ENCODE measurements at places on chromosomes 16 and 17.

DNA sequence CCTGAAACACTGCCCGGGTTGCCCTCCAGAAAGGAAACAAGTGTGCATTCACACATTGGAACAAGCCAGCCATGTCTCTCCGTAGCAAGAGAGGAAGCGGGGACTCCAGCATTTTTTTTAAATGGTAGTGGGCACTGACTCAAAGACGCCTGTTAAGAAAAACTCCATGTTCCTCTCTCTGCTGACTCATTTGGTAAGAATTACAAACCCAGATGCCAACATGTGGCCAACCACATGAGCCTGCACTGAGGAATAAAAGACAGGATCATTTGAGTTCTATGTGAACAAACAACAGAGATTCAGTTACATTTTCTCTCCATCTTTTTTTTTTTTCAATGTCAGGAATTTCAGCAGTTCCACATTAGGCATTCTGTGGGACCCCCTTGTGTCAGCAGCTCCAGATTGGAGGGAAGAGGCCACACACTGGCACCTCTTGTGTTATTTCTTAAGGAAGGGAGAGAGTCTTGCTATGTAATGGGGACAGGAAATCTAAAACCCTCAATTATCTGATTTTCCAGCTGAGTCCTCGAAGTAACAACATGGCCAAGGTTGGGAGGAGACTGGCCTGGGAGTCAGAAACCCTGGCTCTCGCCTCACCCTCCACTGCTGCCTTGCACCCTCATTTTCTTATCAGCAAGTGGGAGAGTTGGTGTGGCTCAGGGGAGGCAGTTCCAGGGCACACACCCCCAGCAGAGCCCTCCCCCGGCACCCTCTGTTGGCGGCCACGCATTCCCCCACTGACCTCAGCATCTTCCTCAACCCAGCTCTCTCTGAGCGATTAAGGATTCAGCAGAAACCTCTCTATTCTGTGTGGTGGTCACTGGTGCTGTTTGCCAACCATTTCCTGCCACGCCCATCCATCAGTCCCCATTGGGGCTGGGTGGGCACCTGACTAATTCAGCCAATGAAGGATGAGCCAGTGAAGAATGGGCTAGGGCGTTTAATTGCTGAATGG lies 173.0 kb downstream of the FOXL1 start:
- no peak for DNase-seq

DNA sequence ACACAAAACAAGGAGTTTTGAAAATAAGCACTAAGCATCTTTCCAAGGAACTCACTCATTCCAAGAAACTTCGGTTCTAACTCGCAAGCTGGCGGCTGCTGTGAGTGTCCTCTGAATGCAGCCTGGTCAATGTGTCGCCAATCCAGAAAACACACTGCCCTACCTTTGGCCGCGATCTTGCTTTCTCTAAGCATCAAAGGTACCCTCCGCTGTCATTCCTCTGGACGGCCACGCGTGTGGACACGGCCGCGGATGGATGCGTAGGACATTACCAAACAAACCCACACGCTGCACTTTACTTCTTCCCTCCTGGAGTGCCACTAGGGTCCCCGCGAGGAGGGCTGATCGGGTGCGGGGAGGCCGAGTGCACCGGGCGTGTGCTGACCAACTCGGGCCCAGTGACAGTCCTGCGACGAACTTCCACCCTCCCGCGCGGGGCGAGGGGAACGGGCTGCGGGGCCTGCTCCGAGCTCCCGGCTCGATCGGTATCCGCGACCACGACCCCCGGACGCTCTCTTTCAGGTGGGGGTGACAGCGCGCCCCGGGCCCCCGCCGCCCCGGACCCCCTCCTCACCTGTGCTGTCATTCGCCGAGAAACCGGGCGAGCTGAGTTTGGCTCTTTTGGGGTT lies 1.1 kb downstream of the CREBBP start:
- no peak for DNase-seq

- DNase-seq: no peak
Observed at GRCh38 chr16:58198022-58198683, at the start of gene CSNK2A2. Gene CSNK2A2 (minus strand): TSS chr16:58198106. CDS start chr16:58197736, 370 bp downstream.

- DNase-seq: no peak
Observed at GRCh38 chr17:17480593-17481148, 3.9 kb downstream of the MED9 start.

GRCh38 chr16:3150346-3151218 lies 15.8 kb downstream of the ZNF213 start:
- no peak for DNase-seq

DNA sequence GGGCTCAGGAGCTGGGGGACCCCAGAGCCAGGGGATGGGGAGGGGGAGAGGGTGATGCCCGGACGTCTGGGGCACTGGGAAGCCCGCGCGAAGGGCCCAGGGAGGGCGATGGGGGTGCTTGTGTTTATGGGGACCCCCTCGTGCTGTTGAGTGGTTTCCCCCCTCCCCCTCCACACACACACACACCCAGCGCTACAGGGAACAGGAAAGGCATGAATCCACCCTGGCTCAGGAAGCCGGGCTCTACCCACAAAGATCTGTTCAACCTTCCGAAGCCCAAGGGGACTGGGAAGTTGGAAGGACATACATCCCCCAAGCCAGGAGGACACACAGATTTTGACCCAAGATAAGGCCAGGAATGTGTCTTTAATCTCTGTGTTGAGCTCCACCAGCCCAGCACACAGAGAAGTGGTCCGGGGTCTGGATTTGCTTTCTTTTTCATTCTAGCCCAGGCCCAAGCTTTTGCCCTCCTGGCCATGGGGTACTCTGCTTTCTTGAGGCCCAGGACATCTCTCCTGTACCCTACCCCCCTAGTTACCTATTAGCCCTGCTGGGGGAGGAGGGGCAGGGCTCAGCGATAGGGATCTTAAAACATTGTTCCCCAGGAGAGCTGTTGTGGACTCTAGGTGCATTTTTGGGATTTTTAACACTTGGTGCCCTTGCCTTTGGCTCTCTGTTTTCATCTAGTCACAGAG lies 1.2 kb downstream of the UBALD2 start:
- no peak for DNase-seq

DNA sequence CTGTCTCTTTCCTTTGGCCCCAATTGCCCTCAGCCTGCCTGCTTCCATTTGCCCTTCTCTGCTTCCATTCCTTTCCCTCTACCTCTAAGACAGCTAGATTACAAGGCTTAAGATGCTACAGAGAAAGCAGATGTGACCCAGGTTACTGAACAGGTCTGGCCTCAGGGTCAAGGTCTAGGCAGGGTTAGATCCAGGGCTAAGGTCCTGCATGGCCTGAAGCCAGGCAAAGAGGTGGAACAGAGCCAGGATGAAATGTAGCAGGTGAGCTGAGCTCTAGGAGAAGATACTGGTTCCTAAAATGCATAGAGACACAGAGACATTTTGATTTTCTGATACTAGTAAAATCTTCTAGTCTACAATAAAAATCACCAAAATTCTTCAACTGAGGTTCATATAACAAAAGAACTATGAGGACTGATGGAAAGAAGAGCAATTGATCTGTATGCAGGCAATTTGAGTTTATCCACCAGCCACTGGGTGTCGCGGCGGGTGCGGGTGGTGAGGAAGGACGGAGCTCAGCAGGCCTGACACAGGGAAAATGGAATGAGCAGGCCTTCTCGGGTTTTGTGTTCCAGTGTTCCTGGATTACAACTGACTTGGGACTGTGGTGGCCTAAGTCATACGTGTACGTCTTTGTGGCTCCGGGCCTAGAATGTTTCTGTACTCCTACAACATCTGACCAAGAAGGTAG lies 95.9 kb downstream of the MYH10 start:
- DNase-seq: no peak

DNA sequence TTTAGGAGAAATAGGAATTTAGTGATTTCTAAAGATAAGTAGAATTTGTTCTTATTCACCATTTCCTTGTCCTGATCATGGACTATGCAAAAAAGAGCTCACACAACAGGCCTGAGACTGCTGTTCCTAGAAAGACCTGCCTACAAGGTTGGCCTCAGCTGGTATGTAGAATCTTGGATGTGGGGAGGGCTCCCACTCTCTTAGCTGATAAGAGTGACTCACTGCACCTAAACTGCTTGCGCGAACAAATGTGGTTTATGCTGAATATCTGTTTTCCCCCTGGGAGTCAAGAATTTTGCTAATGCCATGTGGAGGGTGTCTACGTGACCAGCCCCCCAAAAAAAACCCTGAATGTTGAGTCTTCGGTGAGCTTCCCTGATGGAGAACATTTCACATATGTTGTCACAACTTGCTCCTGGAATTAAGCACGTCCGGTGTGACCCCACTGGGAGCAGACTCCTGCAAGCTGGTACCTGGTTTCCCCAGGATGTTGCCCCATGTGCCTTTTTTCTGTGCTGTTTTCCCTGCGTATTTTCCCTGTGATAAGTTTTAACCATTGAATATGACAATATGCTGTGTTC lies 68.8 kb upstream of the HSBP1 start:
- DNase-seq: no peak

- no peak for DNase-seq
Observed at GRCh38 chr16:46748775-46749705, 896 bp upstream of the MYLK3 start.

GRCh38 chr17:7561589-7562207 lies at the start of gene SENP3:
Gene SENP3 (plus strand): TSS chr17:7561919. CDS start chr17:7563077, 1,158 bp downstream.
- peak; percentile 29 for DNase-seq

- DNase-seq: no peak
Observed at GRCh38 chr17:48618256-48618896, 3.3 kb upstream of the HOXB8 start.

DNA sequence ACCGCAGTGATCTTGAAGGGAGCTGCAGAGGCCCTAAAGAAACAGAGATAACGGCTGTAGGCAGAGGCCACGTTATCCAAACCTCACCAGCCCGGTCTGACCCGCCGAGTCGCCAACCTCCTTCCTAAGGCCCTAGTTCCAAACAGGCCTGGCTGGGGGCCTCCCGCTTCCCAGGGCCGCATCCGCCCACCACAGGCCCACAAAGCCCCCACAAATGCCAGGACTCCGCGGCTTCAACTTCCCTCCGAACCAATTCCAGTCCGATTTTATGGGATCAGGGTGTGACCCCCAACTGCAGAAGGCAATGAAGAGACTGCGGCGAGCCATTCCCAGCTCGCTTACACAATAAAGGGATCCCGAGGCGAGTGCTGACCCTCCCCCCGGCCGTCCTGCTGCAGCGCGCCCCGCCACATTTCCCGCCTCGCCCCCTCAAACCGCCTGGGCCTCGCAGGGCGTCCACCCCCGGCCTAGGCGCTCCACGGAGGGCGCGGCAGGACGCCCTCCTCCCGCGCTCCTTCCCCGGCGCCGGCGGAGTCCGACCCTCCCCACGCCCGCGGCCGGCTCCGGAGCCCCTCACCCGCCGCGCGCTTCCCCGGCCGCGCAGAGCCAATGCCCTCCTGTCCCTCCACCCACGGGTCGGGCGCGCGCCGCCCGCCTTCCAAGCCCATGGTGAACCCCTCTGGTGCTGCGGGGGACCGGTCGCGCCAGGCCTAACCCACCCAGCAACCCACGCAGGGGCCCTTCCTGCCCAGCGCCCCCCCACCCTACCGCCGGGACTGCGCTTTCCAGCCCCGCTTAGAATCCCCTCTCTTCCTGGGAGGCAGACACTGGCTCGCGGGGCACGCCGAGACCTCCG lies 926 bp downstream of the MYH10 start:
- DNase-seq: no peak

DNA sequence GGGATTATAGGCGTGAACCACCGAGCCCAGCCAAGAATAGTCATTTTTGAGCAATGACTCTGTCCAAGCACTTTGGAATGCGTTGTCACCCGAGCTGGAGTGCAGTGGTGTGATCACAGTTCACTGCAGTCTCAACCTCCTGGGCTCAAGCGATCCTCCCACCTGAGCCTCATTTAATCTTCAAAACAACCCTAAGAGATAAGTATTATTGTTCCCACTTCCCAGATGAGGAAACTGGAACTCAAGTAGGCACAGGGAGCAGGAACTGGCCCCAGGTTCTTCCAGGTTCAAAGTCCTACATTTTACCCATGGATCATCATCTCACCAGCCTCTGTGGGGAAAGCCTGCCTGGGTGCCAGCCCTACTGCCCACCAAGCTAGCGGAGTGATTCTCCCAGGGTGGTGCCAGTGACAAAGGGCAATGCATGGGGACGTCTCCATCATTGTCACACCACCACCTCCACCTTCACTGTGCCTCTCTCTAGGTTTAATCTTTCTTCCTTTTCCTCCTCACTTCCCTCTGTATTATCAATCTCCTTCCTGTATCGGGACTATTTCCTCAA lies 11.3 kb upstream of the RNF157 start:
- DNase-seq: no peak

DNA sequence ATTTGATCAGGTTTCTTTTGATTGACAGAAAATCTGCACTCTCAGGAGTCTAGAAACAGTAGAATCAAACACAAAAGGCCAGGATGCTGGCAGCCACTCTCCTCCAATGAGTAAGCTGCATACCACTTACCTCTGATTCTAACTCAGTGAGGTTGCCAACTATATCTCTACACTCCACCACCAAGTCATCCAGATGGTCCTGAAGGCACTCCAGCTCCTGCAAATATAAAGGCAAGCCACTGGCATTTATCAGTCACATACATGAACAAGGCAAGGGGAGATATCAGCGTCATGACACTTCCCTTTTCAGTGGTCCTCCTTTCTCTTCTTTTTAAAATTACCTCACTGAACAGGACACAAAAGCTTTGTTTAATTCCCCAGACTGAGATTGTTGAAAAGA lies 53.1 kb upstream of the CLEC18B start:
- no peak for DNase-seq

DNA sequence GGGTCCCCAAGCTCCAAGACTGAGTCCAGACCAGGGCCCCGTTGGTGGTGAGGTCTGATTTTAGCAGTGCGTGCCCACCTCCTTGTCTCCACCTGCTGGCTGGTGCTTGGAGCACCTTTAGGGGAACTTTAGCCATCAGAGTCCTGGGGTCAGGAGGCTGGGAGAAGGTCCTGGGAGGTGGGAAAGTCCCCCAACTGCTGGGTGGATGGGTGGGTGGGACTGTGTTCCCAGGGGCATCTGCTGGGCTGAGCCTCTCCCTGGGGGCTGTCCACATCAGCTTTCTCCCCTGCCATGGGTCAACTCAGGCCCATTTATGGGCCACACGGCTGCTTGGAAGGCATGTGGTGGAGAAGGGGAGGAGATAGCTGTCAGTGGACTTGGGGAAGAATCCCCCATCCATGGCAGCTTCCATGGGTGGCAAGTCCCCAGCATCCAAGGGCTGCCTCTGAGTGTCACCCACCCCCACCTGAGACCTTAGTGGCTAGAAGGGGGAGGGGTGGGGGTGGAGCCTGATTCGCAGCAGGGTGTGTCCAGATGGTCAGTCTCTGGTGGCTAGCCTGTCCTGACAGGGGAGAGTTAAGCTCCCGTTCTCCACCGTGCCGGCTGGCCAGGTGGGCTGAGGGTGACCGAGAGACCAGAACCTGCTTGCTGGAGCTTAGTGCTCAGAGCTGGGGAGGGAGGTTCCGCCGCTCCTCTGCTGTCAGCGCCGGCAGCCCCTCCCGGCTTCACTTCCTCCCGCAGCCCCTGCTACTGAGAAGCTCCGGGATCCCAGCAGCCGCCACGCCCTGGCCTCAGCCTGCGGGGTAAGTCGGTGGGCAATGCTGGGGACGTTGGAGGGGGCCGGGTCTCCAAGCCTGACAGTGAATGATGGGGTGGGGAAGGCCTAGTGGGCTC lies at the start of gene TRPV2:
TSS of gene TRPV2 (plus strand) at position 541 of the 894 bp plus-strand sequence. CDS start 2,098 bp downstream, outside the sequence.
- no peak for DNase-seq

All from AG04449 (cell line).